Stimulated activated CD8-positive, alpha-beta memory T cell treated with anti-CD3 and anti-CD28 coated beads, Interleukin-15, amount 100 ng/mL, for 4 hours (primary cell): ENCODE measurements at places on chromosomes 4 and X.

DNA sequence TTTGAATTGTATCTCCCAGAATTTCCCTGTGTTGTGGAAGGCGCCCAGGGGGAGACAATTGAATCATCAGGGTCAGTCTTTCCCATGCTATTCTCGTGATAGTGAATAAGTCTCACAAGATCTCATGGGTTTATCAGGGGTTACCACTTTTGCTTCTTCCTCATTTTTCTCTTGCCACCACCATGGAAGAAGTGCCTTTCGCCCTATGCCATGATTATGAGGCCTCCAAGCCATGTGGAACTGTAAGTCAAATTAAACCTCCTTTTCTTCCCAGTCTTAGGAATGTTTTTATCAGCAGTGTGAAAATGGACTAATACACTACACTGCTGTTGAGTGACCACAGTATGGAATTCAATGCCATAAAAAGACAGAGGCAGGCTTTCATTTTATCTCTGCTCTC is 12.2 kb downstream of the CENPC start:
- no peak for DNase-seq

GRCh38 chr4:42713391-42713790 is 56.5 kb upstream of the ATP8A1 start:
- no peak for DNase-seq

DNA sequence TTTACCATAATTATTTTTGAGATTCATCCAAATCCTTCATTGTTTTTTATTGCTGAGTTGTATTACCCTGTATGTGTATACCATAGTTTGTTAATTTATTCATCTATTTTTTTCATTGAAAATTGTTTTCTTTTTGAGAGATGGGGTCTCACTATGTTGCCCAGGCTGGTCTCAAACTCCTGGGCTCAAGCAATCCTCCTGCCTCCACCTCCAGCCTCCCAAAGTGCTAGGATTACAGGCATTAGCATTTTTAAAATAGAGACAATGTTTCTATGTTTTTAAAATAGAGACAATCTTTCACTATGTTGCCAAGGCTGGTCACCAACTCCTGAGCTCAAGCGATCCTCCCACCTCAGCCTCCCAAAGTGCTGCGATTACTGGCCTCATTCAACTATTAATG is 1.6 kb upstream of the MAGIX start:
- DNase-seq, result no peak

GRCh38 chr4:147479786-147480185 is 1.1 kb upstream of the EDNRA start:
- no peak for DNase-seq

DNA sequence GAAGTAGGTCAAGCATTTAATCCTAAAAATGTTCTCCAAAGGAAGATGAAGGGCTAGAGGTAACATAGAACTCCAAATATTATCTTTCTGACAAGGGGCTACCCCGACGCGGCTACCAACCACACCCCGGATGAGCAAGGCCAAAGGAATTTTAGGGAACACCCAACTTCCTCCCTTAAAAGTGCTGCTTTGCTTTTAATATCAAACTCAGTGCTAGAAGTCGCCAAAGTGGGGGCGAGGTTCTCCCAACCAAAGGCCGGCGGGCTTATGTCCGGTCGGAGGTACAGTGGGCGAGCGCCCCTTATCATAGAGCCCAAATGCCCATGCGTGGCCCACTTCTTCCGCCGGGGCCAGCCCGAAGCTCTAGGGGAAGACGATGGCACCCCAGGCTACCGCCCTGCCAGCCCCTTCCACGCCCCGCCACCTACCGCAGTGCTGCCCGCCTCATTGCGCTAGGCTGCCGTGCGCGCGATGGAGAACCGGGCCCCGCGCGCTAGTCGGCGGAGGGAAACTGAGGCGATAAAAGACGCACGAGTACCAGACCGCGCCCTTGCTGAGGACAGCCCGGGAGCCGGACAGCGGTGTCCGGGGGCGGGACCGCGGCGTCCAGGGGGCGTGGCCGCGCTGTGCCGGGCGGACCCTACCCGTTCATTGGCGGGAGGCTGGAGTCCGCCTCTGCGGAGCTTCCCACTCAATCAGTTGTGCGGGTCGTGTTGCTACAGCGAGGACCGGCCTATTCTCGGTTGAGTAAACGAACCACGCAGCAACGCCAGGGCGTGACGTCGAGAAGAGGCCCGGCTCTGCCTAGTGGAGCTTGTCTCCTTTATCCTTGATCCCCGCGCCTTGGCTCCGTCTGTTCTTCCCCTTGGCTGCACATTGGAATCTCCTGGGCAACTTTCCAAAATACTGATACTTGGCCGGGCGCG is at the start of gene ACOT9:
TSS of gene ACOT9 (minus strand) at position 580 of the 926 bp plus-strand sequence. CDS start at position 448, 132 bp downstream.
- peak; percentile 38 for DNase-seq

DNA sequence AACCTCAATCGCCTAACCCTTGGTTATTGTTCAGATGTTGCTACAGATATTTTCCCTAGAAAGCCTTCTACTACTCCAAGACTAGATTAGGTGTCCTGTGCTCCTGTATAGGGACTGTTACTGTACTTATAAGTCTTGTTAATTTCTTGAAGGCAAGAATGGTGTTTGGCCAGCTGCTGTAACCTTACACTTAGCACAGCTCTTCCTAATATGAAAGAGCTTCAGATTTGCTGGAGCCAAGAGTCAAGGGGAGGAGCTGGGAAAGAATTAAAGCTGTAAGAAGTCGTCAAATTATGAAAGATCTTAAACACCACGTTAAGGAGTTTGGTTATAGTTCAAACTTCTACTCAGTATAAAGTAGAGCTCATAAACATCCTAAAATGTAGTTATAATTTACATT is 245.9 kb upstream of the TLL1 start:
- no peak for DNase-seq

DNA sequence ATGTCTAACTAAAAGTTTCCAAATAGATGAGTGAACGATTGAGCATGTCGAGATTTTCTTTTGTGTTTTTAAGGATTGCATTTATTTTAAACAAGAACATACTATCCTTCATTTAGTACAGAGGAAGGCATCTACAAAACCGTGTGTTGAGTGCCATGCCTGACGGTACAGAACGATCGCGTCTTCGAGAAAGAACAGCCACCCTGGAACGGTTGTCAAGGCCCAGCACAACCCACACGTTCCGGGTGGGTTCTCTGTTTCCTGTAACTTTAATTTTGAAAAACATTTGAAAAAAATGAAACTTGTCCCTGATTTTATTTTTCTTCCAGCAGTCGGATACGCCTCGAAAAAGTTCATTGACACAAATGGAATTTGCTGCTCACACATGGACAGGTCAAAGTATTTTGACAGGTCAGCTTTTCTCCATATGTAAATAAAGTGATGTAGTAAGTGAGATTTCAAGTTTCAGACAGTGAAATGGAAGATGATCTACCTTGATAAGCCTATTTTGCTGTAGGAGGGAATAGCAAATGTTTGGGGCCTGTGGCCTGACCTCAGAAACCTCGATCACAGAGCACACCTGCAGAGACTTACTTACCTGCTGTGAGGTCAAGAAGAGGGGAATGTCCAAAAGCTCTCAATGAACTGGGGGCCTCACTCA is 24.4 kb upstream of the CYP4V2 start:
- DNase-seq, result no peak

DNA sequence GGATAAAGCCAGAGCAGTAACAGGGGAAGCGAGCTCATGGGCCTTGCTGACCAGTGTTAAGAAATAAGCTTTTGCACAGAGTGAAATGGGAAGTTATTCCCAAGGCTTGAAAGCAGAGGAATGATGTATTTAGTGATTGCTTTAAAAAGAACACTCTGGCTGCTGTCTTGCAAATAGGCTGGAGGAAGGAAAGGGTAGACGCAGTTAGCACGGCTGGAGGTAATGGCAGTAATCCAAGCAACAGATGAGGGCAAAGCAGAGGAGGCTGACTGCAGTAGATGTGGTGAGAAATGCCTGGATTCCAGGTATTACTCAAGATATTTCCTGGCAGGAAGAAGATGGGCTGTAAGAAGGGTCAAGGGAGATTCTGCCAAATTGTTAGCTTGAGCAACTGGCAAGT is 1342.3 kb upstream of the AGA start:
- DNase-seq, result no peak

- no peak for DNase-seq
Measured at GRCh38 chrX:9184211-9184610, 150.3 kb upstream of the FAM9B start.

DNA sequence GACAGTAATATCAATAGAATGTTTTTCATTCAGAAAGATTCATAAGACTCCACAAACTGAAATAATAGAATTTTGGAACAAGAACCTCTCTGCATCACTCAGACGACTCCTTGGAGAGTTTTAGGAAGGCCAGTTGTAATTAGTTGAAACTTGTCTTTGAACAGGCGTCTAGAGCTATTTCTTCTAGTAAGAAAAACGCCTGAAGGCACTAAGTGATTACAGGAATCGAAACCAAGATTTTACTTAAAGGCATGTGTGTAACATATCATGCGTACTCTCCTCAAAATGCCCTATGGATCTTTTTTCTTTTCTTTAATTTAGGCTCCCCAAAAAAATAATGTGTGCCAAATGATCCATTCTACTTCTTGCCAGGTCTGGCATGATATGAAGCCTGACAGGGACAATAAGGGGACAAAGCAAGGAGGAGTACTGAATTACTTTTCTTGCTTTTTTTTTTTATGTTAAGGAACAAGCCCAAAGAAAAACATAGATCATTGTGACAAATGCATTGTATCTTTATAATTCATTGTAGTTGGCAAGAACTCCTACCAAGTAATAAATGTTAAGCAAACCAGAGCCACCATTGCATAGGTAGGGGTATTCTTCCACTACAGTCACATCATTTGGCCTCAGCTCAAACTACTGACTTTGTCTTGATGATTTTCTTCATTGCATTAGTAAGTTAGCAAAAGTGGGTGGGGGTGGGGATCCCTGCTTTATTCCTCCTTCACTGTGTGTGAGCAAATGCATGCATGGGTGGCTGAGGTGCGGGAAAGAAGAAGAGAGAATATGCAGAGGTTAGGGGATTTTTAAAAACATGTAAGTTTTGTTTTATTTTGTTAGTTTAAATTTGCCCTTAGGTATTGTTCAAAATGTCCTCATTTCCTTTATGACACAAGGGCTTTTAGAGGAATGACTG is 79.9 kb upstream of the ATOH1 start:
- no peak for DNase-seq

GRCh38 chrX:154967603-154968002 is 54.9 kb downstream of the F8 start:
- DNase-seq, result no peak

DNA sequence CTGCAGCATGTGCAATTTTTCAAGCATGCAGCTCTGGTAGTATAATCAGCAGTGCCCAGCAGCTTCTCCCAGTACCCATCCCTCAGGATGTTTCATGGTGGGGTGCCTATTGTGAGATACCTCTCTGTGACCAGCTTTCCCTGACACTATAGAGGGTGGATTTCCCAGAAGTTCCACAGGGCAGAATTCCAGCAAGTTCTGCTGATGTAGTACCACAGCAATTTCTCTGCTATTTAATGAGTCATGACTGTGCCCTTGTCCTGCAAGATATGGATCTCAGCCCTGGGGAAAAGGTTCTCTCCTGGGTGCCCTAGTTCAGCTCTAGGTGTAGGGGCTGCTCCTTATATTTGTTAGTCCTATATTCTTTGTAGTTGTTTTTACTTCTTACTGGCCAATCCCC is 174.8 kb downstream of the ENOX2 start:
- DNase-seq, result no peak

DNA sequence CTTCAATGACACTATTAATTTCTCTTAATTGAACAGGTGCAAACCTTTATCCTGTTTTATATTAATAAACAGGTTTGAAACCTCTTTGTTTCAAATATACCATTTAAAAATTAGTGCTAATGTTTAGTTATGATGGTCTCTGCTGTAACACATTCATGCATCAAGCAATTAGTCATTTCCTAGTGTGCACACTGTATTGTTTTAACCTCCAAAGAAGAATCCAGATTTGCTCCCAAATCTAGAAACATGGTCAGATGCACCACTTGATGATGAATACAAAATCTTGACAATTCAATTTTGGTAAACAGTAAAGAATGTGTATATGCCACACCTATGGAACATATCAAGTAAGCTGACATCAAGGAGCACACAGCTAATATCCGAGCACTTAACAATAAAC is 157.1 kb downstream of the TRIML1 start:
- no peak for DNase-seq

DNA sequence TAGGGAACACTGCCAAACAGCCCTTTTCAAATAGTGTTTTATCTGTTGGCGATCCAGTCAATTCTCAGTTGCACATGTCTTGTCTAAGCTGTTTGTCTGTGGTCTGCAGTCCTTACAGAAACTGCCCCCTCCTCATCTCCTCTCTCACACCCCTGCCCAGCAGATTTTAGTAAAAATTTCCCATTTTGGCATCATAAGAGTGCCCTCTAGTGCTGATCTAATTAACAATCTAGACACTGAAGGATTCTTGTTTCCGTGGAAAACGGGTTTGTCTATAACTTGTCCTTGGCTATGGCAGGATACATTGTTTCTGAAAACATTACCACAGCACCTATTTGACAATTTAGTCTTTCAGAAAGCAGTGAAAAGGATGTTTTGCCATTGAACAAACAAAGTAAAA is 227.2 kb upstream of the MBNL3 start:
- no peak for DNase-seq

DNA sequence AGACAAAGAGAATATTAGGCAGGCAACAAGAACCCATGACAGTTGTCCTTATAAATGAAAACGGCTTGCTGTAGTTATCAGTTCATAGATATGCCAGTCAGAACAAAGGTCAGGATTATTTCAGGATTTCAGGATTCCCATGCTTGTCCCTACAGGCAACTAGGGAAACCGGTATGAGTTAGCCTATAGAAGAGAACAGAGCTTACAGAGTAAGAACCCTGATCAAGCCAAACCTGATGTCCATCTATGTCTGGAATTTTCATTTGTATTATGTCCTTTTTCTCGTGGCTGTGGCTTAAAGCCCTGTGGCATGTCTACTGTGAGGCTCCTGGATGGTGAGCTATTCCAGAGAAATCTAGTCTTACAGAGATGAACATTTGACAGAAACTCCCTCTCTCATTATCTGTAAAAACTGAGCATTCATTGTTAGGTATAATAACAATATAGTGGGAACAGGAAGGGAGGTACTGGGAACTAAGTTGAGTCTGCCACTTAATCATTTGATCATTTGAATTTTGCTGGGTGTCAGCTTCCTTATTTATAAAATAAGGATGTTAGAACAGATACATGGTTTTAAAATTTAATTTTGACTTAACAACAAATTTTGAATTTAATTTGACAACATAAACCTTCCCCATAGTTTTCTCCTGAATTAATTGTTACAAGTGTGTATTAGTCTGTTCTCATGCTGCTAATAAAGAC is 129.5 kb upstream of the KLF3 start:
- no peak for DNase-seq
